Stimulated activated CD8-positive, alpha-beta memory T cell treated with anti-CD3 and anti-CD28 coated beads, Interleukin-7, amount 100 ng/mL, for 1 hour (primary cell): ENCODE measurements at places on chromosomes 2 and 18.
A peak's percentile ranks its signal among the peaks of the same experiment; 100 is the strongest.

- DNase-seq = no peak
These were observed 237.1 kb downstream of the TTC32 start for GRCh38 chr2:19664646-19665045.

- DNase-seq = no peak
These were observed 97.2 kb upstream of the GPR45 start for GRCh38 chr2:105144152-105144940.

DNA sequence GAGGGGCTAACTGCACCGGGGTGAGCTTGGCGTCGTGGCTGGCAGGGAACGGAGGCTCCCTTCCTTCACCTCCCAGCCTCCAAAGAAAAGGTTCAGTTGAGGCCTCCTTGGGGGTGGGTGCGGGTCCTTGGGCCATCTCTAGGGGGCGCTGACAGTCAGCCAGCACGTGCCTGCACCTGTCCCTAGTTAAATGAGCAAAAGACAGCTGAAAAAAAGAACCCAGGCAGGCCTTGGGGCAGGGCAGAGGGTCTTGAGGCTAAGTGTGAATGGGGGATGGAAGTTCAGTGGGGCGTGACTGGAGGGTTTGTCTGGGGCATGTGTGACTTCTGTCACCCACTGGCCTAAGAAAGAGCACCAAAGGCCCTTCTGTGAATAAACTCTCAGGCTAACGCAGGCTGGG lies 56.4 kb downstream of the ZFP36L2 start:
- peak; percentile 45 for DNase-seq

DNA sequence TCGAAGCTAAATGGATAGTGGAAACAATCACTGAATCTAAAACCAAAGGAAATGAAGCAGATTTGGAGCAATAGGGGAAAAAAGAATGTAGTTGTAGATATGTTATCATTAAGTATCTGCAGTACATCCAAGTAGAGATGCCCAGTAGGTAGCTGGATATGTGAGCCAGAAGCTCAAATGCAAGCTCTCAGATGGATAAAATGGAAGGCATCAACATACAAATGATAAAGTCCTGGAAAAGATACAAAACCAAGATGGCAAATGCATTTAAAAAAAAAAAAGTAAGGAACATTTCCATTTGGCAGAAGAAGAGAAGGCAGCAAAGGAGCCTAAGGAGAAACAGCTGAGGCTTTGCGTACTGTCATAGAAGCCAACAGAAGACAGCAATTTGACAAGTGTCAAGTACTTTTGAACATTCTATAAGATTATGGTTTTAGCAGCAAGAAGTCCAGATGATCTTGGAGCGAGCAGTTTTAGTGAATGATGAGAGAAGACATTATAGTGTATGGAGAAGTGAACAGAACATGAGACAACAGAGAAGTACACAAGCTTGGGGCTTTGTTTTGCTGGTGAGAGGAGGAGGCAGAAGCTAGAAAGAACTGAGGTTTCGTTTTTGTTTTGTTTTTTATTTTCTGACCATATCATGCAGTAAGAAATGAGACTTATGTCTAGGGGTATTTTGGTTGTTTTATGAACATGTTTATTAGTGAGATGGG lies 18.3 kb downstream of the ROCK2 start:
- DNase-seq = no peak

DNA sequence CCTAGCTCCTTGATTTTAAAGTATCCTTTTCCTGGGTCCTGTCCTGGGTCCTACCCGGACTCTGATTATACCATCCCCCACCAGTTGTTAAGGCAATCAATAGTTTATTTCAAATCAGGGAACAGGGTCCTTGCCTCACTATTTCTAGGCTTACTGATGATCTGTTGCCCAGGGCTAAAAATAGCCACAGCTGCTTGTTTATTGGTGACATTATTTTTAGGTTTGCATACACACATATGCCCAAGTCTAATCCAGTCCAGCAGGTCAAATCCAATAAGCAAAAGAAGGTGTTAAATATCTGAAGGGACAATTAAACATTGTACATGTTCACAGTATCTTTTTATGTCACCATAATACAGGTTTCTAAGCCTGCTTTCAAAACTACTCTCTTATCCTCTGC lies 66.0 kb downstream of the RAB10 start:
- DNase-seq = no peak

DNA sequence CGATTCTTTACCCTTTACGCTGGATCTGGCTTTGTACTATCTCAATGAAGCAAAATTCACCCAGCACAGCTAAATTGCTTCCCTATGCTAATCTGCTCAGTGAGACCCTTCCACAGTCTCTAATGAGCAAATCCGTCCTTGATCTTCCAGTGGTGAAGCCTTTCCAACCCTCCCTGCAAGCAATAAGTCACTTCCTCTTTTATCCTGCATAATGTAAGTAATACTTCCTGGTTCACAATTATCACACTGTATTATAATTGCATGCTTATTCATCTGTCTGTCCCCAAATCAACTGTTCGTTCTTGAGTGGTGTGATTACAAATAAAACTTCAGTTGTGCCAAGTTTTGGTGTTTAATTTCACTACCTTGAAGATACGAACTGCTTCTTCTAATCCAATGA lies 404.0 kb downstream of the ADCYAP1 start:
- DNase-seq = no peak

- DNase-seq = no peak
These were observed 195.1 kb upstream of the TWIST2 start for GRCh38 chr2:238652771-238653157.

DNA sequence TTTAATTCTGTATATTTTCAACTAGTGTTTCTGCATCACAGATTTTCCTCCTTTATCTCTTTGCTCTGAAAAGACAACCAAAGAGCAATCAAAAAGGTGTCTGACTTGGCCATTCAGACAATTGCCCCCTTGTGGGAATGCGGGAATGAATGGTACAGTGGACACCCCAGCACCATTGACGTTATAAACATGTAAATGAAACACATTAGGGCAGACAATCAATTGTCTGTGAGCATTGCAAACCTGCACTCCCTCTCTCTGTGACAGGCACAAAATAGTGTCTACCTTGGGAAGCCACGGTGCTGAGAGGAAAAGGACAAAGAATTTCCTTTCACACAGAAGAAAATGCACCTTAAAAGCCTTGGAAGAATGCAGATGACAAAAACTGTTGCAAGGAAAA lies 8.0 kb downstream of the ZEB2 start:
- no peak for DNase-seq

DNA sequence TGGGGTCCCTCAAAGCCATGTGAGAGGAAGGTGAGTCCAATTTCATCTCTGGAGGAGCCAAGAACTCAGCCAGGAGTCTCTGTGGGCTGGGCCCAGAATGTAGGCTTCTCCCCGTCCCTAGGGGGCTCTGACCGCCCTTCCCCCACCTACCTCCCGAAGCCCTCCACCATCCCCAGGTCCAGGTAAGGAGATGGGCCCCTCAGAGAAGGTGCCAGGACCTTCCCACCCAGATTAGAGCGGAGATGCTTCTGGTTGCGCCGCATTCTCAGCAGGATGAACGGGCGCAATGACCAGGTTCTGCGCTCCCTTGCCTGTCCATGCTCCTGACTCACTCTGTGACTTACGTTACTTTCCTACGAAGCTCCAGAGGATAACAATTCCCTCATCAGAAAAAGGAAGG lies 23.0 kb downstream of the ST8SIA5 start:
- DNase-seq = no peak

- no peak for DNase-seq
These were observed 63.7 kb downstream of the COBLL1 start for GRCh38 chr2:164777847-164778461.

- no peak for DNase-seq
These were observed 81.6 kb downstream of the LBH start for GRCh38 chr2:30312916-30313315.

- no peak for DNase-seq
These were observed 46.7 kb upstream of the SERPINE2 start for GRCh38 chr2:224085811-224086210.

DNA sequence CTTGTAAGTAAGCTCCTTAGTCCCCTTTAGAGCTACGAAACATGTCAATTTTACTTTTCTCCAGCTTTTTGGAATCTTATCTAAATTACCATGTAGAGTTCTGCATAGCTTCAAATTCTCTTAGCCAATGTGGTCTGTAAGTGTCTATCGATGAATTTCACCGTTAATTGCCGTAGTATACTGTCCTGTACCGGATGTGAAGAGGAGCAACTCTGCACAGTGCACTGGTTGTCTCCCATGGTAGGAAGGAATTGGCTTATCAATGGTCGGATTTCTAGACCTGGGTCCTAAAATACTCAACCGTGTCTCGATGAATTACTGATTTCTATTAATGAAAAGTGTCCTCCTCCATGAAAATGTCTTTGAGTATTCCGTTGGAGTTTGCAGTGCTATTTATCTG lies 1.9 kb downstream of the NOP58 start:
- DNase-seq = no peak

DNA sequence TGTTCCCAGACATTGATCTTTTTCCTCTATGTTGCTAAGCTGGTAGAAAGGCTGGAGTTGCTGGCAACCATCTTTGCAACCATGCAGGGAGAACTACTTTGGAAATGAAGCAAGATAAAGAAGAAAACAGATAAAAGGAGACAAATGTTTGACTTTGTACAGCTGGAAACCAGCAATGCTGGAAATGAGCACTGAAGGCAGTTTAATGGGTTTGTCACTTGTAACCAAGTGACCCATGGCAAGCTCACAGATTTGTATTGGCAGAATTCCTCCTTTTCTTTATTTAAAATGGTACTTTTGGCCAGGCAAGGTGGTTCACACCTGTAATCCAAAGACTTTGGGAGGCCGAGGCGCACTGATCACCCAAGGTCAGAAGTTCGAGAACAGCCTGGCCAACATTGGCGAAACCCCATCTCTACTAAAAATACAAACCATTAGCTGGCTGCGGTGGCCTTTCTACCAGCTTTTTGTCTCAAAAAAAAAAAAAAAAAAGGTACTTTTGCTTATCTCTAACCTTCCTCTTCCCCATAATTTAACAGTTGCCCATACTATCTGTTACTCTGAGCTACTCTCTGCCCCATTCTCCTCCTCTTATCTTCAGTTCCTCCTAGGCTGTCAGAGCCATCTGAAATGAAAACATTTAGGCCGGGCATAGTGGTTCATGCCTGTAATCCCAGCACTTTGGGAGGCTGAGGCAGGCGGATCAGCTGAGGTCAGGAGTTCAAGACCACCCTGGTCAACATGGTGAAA lies 2.0 kb upstream of the BOLA3 start:
- no peak for DNase-seq

DNA sequence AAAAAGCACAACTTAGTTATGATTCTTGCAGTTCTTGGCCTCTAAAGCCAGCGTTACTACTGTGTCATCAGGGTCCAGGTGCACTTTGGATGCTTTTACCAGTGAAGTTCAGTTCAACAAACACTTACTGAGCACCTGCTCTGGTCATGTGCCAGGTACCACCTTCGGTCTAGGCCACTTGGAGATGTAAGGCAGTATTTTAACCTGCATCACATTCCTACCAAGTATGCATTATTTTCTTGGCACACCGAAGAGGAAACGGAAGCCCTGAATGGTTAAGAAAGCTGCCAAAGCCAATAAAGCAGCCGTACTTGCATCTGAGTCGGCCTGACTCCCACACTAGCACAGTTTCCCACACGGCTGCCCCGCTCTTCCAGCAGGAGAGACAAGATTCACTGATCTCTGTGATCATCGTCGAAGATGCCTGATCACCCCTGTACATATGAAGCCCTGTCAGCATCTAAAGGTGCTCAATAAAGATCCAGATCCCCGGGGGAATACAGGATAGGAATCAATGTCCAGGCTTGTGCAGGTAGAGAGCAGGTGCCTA lies 427.1 kb downstream of the EIPR1 start:
- DNase-seq = no peak

- DNase-seq = no peak
These were observed 40.5 kb downstream of the ANKRD12 start for GRCh38 chr18:9177031-9177430.

GRCh38 chr18:13381944-13382365 lies 163.4 kb downstream of the LDLRAD4 start:
- no peak for DNase-seq
